Activated CD4-positive, alpha-beta T cell treated with anti-CD3 and anti-CD28 coated beads for 4 hours (primary cell): ENCODE measurements at places on chromosomes 1 and 21.

DNA sequence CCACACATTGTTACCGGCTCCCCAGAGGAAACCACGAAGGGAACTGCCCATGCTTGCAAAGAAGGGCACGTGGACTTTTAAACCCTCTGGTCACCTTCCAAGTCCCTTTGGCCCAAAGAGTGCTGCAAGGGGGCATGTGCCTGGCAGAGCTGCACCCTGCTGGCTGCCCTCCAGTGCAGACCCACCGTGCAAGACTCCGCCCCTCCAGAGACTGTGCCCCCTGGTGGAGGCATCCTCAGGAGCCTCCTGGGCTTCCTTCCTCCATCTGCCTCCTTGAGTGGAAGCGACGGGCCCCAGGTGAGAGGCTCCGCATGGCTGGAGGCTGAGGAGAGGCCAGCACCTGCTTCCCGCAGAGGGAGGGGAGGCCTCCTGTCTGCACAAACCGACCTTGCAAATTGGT is 100.6 kb downstream of the CRYAA start:
- DNase-seq = peak; percentile 29

- no peak for DNase-seq
Observed at GRCh38 chr1:200217703-200218102, 190.2 kb downstream of the NR5A2 start.

GRCh38 chr1:3495776-3496745 is 41.6 kb downstream of the ARHGEF16 start:
- DNase-seq = no peak

DNA sequence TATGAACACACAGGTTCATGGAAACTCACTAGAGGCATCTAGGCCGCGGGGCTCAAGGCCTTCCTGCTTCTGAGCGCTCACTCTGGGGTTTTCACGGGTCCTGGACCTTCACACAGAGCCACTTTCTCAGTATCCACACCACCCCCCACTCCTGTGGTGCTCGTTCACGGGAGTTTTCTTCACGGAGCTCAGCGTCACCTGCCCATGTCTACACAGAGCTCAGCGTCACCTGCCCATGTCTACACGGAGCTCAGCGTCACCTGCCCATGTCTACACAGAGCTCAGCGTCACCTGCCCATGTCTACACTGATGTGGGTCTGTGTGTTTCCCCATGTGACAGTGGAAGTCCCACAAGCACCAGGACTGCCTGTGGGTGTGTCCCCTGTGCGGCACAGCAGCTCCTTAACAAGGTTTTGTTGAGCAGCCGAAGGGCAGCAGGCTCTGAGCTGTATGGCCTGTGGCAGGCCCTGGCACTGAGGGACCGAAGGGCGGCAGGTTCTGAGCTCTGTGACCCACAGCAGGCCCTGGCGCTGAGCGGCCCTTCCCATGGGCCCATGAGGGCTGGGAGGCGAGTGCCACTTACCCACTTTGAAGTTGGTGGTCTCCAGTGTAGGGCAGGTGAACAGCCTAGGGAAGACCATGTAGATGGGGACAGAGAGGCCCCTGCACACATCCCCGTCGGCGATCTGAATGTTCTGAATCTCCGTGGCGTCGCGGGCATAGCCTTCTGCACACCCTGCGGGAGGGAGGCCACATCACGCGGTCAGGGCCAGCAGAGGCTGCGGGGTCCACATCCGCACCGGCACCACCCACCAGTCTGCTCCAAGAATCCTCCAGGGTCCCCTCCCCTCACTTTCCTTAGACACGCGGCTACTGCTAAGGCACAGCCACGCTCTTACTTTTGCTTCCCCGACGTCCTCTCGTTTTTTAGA is 39.8 kb downstream of the VPS26C start:
- no peak for DNase-seq

DNA sequence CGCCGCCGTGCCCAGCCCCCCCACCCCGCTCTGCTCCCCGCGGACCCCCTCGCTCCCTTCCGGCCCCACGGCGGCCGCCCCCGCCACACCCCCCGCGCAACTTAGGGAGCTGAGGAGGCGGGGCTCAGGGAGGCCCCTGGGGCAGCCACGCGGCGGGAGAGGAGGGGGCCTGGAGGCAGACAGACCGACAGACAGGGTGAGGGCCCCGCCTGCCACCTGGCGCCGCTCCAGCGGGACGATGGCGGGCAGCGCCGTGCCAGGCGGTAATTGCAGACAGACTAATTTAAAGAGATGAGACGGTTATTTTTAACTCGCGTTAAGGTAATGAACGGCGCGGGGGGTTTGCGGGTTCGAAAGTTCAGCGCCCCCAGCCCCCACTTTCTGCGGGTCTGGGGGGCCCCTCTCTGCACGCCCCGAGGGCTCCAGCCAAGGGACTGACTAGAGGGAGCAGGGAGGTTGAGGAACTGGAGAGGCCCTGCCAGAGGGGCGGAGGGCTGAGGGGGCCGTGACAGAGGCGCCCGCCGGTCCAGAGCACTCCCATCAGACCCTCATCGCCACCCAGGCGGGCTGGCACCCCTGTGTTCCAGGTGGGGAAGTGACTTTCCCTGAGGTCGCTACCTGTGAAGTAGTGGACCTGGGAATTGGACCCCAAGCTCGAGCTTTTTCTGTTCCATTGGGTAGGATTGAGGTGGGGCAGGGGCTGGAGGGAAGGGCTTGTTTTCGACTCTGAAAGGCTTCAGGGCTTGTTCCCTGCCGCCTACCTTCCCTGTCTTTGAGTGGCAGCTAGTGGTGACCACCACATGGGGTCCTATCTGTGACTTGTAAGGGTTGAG is 5.4 kb downstream of the FOXO6 start:
- DNase-seq = peak; percentile 36

DNA sequence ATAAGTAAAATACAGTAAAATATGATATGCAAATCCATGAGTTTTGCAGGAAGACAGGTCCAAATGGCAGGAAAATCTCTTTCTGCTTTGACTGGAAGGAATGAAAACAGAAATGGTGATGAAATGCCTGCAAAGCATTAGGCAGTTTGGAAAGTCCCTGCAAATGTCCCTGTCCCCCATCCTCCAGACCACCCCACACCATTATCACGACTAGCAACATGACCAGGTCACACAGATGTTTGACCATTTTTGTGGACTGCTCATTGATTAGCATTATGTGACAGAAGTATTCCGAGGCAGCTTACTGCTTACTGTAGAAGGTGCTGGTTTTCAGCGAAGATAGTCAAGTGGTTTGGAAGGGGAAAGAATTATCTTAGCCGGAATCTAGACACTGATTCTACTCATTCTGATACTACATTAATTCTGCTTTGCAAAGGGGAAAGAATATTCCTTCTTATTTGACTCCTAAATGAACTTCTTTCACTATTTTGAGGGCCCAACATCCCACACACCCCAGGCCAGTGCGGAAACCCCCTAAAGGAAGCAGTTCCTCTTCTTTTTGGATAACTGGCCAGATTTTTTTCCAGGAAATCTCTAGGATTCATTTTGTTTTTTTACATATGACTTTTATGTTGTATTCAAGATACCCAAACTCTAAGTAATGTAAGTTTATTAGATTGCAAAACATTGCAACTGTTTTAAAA is 9.5 kb upstream of the CR2 start:
- DNase-seq = no peak
